GM04504 (cell line): ENCODE measurements at places on chromosomes 3 and 15.

GRCh38 chr3:194268654-194269512 lies 82.2 kb downstream of the CPN2 start:
- DNase-seq, result no peak

DNA sequence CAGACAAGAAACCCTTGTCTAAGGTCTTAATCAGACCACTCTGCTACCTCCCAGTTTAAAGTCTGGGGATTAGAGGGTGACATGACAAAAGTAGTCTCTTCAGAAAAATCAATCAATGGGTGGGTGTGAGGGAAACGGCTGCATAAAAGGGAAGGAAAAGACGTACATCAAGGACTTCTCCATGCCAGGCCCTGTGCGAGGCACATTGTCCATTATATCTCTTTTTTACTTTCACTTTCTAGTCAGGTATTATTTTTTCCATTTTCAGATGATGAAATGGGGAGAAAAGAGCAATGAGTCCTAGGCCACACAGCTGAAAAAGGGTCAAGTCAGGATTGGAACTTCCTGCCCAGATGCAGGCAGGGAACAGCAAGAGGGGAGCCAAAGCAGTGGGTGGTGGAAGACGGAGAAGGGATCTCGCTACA lies 4.6 kb upstream of the CX3CR1 start:
- DNase-seq, result no peak

DNA sequence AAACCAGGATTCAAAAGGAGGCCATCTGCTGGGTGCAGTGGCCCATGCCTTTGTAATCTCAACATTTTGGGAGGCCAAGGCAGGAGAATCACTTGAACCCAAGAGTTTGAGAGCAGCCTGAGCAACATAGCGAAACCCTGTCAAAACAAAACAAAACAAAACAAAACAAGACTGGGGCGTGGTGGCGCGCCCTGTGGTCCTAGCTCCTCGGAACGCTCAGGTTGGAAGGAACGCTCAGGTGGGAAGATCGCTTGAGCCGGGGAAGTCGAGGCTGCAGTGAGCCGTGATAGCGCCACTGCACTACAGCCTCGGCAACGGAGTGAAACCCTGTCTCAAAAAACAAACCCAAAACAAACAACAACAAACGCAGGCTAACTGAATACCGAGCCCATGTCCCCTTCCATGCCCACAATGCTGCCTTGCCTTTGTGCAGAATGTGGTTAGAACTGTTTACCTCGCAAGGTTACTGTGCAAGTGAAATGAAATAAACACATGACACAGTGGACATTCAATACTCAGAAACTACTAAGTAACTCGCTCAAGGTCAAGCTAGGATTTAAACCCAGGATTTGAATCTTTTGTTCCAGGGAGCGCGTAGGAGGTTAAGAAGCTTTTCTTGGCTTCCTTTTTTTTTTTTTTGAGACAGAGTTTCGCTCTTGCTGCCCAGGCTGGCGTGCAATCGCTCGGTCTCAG lies 766 bp upstream of the EMC4 start:
- DNase-seq, result no peak

DNA sequence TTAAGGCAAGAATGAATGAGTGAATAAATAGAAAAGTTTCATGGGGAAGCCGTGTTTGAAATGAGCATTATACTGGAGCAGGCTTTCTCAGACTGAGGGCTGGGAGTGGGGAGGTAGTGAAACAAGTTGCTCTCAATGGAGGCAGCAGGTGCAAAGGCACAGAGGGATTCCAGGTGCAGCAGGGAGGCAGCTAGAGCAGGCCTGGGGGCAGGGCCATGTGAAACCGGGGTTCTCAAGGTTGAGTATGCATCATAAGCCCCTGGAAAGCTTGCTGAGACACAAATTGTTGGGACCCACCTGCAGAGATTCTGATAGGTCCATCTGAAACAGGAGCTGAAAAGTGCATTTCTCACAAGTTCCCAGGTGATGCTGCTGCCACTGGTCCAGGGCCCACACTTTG lies 45.3 kb downstream of the BFSP2 start:
- no peak for DNase-seq

- no peak for DNase-seq
These were observed 2.1 kb downstream of the ATP11B start for GRCh38 chr3:182795389-182795782.

GRCh38 chr15:38401701-38402100 lies 52.2 kb upstream of the FAM98B start:
- DNase-seq, result no peak

GRCh38 chr15:65769482-65769881 lies 22.6 kb downstream of the DENND4A start:
- DNase-seq, result no peak

- DNase-seq, result no peak
These were observed 22.0 kb downstream of the CMSS1 start for GRCh38 chr3:99839613-99840012.

DNA sequence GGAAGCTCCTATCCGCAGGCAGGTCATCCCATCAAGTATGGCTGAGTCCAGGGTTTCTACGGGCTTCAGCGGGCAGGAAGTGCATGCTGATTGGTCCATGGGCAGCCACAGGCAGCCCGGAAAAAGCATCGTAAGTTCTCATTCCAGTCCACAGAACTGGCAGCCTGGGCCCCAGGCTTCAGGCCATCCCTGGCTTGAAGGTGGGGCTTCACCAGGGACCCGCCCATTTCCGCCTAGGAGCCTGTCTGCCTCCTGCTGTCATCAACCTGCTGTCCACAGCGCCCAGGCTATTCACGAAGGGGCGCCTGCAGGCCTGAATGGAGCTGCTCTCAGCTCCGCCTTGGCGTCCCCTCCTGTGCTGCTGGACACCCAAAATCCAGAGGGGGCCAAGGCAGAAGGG lies 13.9 kb downstream of the PCYT1A start:
- DNase-seq, result no peak

DNA sequence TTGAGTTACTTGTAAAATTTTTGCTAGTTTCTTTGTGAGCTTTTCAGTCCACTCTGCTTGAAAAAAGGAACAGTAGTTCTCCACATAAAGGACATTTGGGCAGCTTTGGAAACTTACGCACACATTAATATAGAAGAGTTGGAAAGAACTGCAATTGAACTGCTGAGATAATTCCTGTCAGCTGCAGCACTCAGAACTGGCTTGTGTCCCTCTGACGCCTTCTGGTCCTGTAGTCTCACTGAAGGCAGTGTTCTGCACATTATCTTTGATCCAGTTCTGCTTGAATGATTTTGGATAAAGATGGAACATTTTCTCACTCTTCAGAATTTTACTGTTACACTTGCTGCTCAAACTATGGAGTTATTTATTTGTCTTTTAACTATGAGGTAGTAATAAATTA lies 901.9 kb downstream of the OTOL1 start:
- DNase-seq, result no peak

DNA sequence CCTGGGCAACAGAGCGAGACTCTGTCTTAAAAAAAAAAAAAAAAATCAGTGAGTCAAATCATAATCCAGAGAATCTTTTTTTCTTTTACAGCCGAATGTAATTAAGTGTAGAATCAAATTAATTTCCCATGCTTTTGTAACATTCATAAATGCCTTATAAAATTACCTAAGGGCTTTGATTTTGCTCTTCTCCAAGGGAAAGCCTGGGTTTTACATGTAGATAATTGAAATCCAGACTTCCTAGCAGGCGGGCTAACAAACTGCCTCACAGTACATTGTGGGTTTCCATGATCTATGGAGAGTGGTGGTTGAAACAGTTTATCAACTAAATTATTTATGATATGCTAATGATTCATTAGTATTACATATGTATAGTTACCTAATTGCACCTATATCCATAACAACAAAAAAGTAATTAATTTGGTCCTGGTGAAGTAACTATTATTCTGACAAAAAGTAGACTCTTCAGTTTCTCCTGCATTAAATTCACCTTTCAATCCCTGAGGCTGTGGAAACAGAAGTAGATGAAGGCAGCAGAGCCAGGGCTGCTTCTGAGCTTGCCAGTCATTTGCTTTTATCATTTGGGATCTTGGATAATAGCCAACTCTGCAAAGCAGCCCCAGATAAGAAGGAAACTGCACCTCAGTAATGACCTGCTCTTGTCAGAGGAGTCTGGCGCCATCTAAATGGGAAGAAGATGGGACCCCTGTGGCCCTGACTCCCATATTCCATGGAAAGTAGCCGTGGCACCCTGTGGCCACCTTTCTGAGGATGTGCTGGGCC lies 9.5 kb downstream of the CCR9 start:
- DNase-seq, result no peak
